ENCODE measurements at places on chromosomes 7 and 10.

DNA sequence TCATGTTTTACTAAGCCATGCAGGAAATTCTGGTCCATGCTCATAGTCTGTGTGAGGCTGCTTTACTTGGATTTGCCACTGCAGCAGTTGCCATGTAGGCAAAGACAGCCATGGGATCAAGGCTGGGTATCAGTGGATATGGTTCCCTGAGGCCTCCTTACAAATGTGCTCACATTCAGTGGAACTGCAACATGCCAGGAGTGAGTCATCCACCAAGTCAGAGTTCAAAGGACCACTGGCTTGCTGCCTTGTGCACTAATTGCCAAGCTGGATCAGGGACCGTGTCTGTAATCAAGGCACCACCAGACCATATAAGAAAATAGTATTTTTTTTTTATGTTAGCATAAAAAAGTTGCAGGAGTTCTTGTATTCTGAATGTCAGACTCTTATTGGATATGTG, 101.0 kb downstream of the CDCA7L start:
- DNase-seq: peak; percentile 25

GRCh38 chr10:34581801-34582532, 233.1 kb downstream of the PARD3 start:
- no peak for DNase-seq

- DNase-seq: no peak
Measured at GRCh38 chr7:83559887-83560286, 89.1 kb downstream of the SEMA3E start.

DNA sequence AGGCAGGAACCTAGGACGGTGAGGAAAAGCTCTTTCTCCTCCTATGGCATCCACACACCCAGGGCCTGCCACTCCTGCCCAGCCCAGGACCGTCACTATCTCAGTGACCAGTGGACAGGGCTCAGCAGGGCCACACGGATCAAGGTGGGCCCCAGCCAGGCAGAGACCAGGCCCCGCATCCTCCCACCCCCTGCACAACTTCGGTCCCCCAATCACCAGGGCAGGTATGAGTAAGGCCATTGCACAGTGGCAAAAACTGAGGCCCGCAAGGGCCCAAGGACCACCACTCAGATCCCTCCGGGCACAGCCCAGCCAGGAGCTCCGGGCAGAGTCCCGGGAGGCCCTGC, 30.3 kb downstream of the OAT start:
- DNase-seq: no peak

- peak; percentile 5 for DNase-seq
Measured at GRCh38 chr7:50531928-50532327, 33.3 kb downstream of the DDC start.

- DNase-seq: no peak
Measured at GRCh38 chr7:157507987-157508386, 171.2 kb downstream of the DNAJB6 start.

DNA sequence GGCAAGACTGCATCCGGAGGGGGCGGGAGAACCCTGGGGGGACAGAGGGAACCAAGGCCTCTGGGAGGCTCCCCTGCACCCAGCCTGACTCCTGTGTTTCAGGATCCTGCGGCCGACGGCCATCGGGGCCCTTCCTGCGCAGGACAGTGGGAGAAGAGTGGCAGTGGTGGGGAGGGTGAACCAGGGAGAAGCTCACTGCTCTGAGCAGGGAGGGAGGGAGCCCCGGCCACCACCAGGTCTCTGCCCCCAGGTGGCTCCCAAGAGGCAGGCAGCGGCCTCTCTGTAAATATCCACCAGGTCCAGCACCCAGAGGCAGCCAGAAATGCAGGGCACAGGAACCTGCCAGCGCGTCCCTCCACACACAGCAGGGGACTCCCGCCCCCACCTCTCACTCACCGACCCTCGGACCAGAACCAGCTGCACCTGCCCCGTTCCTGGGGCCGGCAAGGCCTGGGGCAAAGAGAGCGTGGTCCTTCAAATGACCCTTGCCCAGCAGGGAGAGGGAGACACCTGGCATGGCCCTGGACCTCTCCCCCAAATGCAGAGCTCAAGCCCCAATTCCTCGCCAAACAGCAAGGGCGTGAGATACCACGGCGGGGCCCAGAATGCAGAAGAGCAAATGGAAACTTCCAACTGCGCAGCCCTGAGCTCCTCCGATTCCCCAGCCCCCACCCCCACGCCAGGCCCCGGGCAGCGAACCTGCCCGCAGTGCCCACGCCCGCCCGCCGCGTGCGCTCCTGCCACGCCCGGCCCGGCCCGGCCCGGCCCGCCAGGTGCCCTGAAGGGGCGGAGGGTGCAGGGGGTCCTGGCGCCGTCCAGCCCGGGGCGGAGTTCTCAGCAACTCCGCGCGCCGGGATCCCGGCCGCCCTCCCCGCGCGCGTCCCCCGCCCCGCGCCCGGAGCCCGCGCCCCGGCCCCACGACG, 805 bp downstream of the RASGEF1A start:
- DNase-seq: peak; percentile 32

- DNase-seq: peak; percentile 30
Measured at GRCh38 chr7:107103369-107103768, 58.9 kb downstream of the PRKAR2B start.

GRCh38 chr7:142153400-142153799, 41.9 kb downstream of the MGAM2 start:
- peak; percentile 55 for DNase-seq

GRCh38 chr7:27097686-27098577, 2.1 kb upstream of the HOXA1 start:
- DNase-seq: peak; percentile 41

GRCh38 chr7:16918288-16918895, 36.6 kb upstream of the AGR3 start:
- DNase-seq: peak; percentile 40

GRCh38 chr7:158933468-158934139, 77.2 kb downstream of the DYNC2I1 start:
- DNase-seq: peak; percentile 14

- DNase-seq: no peak
Measured at GRCh38 chr10:17229016-17229716, 1.1 kb downstream of the VIM start.

GRCh38 chr7:79770063-79770462, 316.6 kb upstream of the MAGI2 start:
- no peak for DNase-seq

- DNase-seq: no peak
Measured at GRCh38 chr7:51084121-51084520, 232.5 kb downstream of the COBL start.

DNA sequence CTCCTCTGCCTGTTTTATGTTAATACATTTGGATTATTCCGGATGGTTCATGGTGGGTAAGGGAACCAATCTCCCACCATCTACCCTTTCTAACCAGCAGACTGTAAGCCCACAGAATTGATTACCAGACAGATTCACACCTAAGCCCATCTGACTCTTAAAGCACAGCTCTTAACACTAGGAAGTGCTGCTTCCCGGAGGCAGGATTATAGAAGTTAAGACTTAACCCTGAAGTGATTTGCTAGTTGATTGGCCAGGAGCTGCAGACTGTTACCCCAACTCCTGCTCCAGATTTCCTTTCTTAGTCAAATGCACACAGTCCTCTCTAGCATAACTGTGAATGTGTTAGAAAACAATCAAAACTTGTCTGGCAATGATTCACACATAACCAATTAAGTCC, 221.7 kb downstream of the CDK14 start:
- no peak for DNase-seq

DNA sequence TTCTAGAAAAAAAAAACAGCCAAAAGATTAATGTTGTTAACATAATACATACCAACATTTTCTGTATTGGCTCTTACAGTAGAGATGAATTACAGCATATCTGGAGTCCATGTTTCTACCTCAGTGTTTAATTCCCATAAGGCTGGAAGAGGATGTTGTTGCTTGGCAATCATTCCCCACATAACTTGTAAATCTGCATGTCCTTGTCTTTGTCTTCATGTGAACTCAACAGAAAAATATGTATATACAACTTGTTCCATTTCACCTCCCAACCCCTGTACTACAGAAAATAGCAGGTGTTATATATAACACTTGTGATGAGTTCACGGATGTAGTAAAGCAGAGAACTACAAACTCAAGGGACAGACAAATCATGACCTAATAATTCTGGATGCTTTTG, 160.9 kb upstream of the SEMA3C start:
- DNase-seq: no peak

DNA sequence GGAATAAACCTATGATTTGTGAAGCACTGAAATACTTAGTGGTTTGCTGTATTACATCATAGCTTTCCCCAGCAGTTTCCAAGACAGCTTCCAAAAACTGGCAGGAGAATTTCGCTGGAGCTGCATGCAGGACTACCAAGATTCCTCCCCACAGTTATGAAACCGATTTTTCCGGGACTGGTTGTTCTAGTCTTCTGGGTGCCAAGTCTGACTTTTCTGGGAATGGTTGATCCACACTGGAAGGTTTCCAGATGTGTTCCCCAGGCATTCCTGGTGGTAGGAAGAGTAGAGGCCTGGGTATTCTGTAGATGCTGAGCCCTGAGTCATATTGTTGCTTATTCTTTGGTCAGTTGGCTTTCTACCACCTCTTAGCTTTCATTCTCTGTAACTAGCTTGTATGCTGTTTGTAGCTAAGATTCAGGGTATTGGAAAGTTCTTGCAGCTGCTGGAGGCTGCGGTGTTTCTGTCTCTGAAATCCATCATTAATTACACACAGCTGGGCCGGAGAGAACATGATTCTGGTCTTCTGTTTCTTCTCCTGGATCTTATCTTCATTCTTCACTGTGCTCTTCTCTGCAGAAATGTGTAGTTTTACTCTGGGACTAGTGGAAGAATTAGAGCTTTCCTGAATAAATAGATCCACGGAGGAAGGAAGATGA, 6.3 kb downstream of the ABCC2 start:
- DNase-seq: no peak

GRCh38 chr7:143346018-143346417, 16.5 kb downstream of the FAM131B start:
- no peak for DNase-seq

DNA sequence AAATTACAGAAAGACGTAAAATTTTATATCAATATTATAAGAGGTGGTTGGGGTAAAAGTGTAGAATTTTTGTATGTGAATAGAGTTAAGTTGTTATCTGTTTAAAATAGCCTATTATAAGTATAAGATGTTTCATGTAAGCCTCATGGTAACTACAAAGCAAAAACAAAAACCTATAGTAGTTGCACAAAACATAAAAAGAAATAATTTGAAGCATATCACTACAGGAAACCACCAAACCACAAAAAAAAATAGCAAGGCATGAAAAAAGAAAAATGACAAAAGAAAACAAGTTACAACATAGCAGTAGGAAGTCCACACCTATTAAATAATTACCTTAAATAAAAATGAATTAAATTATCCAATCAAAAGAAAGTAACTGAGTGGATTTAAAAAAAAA, 12.4 kb upstream of the GSTK1 start:
- DNase-seq: no peak

DNA sequence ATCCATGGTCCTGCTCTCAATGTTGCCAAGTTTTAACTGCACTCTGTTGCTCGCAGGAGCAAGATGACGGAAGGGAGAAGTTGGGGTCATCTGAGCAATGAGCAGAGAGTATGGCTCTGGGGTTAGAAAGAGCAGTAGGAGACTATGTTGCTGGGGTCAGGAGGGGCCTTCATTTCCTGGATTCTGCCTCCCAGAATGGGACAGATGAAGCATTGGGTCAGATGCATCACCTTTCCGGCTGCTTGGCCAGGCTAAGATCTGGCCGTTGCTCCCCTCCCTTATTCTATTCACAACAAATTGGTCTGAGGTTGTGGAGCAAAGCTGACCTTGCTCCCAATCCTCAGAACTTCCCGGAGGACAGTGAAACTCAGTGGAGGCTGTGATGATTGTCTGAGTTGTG, 22.4 kb downstream of the STMP1 start:
- no peak for DNase-seq

GRCh38 chr7:70736715-70737460, 395.1 kb upstream of the GALNT17 start:
- peak; percentile 45 for DNase-seq

GRCh38 chr10:128498378-128498730, 372.1 kb upstream of the MKI67 start:
- DNase-seq: no peak
